ENCODE measurements at places on chromosomes 5 and 9. TPM values are rescaled to one million over a fixed set of nuclear protein-coding genes. Genes with fewer than 3 reads are reported as not detected.

The OR1J2 gene
- not detected for total RNA-seq

- H3K27me3 ChIP-seq: peaks cover 88% of the 10 kb centered on the region
- peaks cover 2% of the 10 kb centered on the region for H3K36me3 ChIP-seq
- no peak overlapping the region for H3K4me3 ChIP-seq
- H3K27ac ChIP-seq: no peak overlapping the region
- no peak for DNase-seq
Observed at GRCh38 chr5:77636641-77637169, 1.8 kb downstream of the OTP start.

The CARTPT gene
- total RNA-seq: not detected

The TLR4 gene
- total RNA-seq: 1.4 TPM

The TRPM6 gene
- not detected for total RNA-seq

GRCh38 chr5:53063176-53063575 lies 46.4 kb downstream of the MOCS2 start:
- no peak overlapping the region for H3K4me3 ChIP-seq
- DNase-seq: no peak
- peaks cover 6% of the 10 kb centered on the region for H3K4me1 ChIP-seq
- H3K36me3 ChIP-seq: peaks cover 46% of the 10 kb centered on the region
- no peak overlapping the region for H3K27ac ChIP-seq

The ADAMTS16 gene
- total RNA-seq: not detected

The OR13J1 gene
- not detected for total RNA-seq

The SPATA31E1 gene
- not detected for total RNA-seq

- H3K27ac ChIP-seq: no peak overlapping the region
- peaks cover 1% of the 10 kb centered on the region for H3K27me3 ChIP-seq
- H3K4me3 ChIP-seq: no peak overlapping the region
- no peaks in the 10 kb centered on the region for H3K36me3 ChIP-seq
- peaks cover 2% of the 10 kb centered on the region for H3K4me1 ChIP-seq
Observed at GRCh38 chr5:44935262-44935661, 126.5 kb downstream of the MRPS30 start.

The SLC22A4 gene
- 0.14 TPM for total RNA-seq

The GMCL2 gene
- not detected for total RNA-seq

The LRRC19 gene
- not detected for total RNA-seq

The PTPRD gene
- not detected for total RNA-seq

The IL13 gene
- 0.30 TPM for total RNA-seq

- H3K27me3 ChIP-seq: peaks cover 3% of the 10 kb centered on the region
- no peaks in the 10 kb centered on the region for H3K36me3 ChIP-seq
- no peak overlapping the region for H3K4me3 ChIP-seq
- no peak overlapping the region for H3K27ac ChIP-seq
- no peaks in the 10 kb centered on the region for H3K4me1 ChIP-seq
Observed at GRCh38 chr5:160537940-160538339, 116.3 kb downstream of the PTTG1 start.

DNA sequence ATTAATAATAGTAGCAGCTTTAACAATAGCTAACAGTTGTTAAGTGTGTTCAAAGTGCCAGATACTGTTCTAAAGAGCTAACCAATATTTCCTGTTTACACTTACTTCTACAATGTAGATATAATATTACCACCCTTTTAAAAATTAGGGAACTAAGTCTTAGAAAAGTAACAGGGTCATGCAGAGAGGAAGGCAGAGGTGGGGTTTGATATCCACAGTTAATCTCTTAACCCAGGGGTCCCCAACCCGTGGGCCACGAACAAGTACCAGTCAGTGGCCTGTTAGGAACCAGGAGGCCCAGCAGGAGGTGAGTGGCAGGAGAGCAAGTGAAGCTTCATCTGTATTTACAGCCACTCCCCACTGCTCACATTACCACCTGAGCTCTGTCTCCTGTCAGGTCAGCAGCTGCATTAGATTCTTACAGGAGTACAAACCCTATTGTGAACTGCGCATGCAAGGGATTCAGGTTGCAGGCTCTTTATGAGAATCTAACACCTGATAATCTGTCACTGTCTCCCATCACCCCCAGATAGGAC lies 89.1 kb downstream of the ACTL7B start:
- no peaks in the 10 kb centered on the region for H3K4me1 ChIP-seq
- DNase-seq: no peak
- H3K36me3 ChIP-seq: no peaks in the 10 kb centered on the region
- no peak overlapping the region for H3K27ac ChIP-seq
- H3K27me3 ChIP-seq: no peaks in the 10 kb centered on the region
- H3K4me3 ChIP-seq: no peak overlapping the region

The PCDHGB6 gene
- total RNA-seq: 0.14 TPM

DNA sequence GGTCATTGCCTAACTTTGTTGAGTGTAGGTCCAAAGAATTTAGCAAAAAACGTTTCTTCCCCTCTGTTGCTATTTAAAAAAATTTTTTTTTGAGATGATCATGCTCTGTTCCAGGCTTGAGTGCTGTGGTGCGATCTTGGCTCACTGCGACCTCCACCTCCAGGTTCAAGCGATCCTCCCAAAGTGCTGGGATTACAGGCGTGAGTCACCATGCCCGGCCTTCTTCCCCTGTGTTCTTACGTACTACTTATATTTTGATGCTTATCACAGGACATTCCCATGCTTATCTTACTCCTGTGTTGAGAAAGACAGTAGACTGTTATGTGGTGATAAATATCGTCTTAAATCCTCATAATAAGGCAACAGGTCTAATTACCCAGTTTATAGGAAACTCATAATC lies 2.5 kb downstream of the ACER2 start:
- H3K4me1 ChIP-seq: peaks cover 15% of the 10 kb centered on the region
- peaks cover 3% of the 10 kb centered on the region for H3K36me3 ChIP-seq
- H3K27me3 ChIP-seq: peaks cover 15% of the 10 kb centered on the region
- H3K4me3 ChIP-seq: no peak overlapping the region
- H3K27ac ChIP-seq: no peak overlapping the region

The OR1Q1 gene
- total RNA-seq: 0.33 TPM

GRCh38 chr9:133202145-133202513 lies 6.9 kb downstream of the OBP2B start:
- no peak overlapping the region for H3K4me3 ChIP-seq
- no peaks in the 10 kb centered on the region for H3K36me3 ChIP-seq
- H3K27me3 ChIP-seq: peaks cover 15% of the 10 kb centered on the region
- DNase-seq: no peak
- H3K27ac ChIP-seq: no peak overlapping the region

All from activated naive CD8-positive, alpha-beta T cell treated with anti-CD3 and anti-CD28 coated beads, Interleukin-2, amount 10 ng/mL, durations not matched to agents 7 days and 5 days (primary cell).